Dermis microvascular lymphatic vessel endothelial cell (primary cell): ENCODE measurements at places on chromosomes 11 and 22.

- no peak for DNase-seq
Measured at GRCh38 chr22:23509571-23510302, 70.4 kb downstream of the IGLL1 start.

GRCh38 chr11:119421351-119421750 is 1.6 kb downstream of the THY1 start:
- no peak for DNase-seq

DNA sequence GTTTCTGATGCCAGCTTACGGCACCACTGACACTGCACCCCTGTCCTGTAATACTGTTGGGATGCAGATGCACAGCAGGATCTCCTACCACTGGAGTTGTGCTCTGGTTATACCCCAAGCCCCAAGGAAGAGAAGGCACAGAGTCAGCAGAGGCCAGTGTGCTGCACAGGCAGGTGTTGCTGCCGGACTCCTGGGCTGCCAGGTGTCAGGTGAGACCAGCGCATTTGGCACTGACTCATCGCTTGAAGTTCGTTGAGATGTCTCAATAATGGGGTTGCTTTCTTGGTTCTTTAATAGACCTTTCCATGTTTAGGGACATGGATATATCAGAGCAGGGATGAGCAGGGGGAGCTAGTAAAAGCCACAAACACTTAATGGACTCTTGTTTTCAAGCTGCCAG is 75.7 kb upstream of the TTC12 start:
- DNase-seq = no peak

- no peak for DNase-seq
Measured at GRCh38 chr11:94793002-94793401, 24.8 kb downstream of the AMOTL1 start.

DNA sequence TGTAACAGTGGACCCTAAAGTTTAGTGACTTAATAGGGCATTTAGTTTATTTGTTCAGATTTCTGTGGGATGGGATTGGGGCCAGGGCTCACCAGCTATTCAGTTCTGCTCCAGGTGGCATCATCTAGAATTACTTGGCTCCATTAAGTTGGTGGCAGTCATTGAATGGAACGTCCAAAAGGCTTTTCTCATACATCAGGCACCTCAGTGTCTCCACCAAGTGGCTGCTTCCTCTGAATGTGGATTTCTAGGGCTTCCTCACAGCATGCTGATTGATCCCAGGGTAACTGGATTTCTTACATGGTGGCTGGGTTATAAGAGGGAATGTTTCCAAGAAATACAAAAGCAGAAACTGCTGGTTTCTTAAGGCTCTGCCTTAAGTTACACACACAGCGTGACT is 34.7 kb downstream of the USP47 start:
- DNase-seq = no peak

- no peak for DNase-seq
Measured at GRCh38 chr11:106848526-106848925, 169.8 kb downstream of the GUCY1A2 start.

- DNase-seq = no peak
Measured at GRCh38 chr11:70072861-70073755, 5.0 kb upstream of the ANO1 start.

- peak; percentile 67 for DNase-seq
Measured at GRCh38 chr11:75867778-75868374, 52.9 kb downstream of the UVRAG start.

DNA sequence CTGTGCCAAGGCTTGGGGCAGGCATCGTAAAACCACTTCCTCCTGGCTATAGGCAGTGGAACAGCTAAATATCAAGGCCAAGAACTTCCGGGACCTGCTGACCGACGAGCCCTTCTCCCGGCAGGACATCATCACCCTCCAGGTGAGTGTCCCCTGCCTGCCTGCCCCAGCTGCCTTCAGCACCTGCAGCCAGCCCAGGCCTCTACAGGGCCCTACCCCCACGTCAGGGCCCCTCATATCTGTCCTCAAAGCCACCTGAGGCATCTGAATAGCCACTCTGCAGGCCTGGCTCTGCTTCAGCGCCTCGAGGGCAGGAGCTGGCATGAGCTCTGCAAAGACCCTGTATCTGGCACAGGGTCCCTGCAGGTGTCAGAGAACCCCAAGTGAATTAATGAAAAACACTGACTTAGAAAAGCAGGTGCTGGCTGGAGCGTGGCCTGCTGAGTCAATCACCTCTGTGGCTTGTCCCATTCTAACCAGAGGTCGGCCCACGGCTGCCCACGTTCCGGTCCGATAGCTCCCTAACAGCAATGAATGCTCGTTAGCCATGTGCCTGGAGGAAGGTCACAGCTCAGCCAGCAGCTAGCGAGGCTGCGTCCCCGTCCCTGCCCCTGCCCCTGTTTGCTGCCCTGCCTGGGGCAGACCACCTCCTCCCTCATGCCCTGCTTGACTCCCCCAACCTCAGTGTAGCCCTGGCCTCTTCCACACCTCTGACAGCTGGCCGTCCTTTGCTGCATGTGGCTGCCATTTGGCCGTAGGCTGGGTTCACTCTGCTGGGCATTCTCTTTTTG is 16.8 kb downstream of the PPIL2 start:
- no peak for DNase-seq
